ENCODE measurements at places on chromosomes 13 and 19.
A peak's percentile ranks its signal among the peaks of the same experiment; 100 is the strongest.

- no peak for DNase-seq
Measured at GRCh38 chr19:24052811-24053210, 34.2 kb upstream of the ZNF254 start.

- DNase-seq = no peak
Measured at GRCh38 chr13:101612735-101613134, 160.3 kb downstream of the ITGBL1 start.

- no peak for DNase-seq
Measured at GRCh38 chr13:101784313-101784712, 331.8 kb downstream of the ITGBL1 start.

DNA sequence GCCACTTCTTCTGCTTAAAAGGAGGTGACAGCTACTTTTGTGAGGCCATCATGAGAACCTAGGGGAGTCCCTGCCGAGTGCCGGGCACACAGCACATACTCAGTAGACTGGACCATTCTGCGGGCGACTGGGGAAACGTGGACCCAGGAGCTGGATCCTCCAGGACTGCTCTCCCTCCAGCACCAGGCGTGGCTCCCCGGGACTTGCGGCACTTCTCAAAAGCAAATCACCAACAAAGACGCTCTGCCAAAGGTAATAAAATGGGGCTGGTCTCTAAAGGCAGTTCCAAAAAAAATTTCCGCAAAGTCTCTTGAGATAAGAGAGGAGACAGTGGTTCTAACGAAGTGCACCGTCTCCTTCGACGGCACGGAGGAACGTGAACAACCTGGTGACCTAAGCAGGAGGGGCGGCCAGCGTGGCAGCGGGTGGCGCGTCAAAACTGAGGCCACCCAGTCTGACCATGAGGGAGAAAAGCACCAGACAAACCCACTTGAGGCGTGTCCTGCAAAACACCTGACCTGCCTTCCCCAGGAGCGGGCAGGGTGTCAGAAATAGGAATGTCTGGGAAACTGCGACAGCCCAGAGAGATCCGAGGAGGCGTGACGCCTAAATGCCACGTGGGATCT is 1.4 kb upstream of the TMPRSS9 start:
- DNase-seq = no peak

- no peak for DNase-seq
Measured at GRCh38 chr19:590750-591098, 1.0 kb downstream of the HCN2 start.

DNA sequence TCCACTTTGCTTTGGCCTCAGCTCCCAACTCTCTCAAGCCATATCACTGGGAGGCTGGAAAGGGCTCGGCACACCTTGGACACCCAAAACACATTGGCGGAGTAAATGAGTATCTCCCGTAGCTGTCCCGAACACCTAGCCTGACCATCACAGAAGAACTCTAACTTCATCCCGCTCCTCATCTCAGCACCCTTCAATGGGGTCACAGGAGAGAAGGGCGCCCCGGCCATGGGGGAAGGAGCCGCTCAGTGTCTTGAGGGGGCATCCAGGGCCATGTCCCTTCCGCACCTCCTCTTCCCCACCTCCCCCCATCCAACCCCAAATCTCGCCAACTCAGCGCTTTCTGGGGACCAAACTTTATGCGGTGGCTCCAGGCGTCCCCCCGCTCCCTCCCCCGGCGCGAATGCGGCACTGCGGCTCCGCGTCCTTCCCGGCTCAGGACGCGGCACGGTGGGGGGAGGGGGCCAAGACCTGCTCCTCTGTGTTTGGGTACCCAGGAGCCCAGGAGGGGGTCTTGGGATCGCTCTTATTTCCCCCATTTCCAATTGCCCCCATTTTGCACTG is 3.0 kb downstream of the KCNC3 start:
- no peak for DNase-seq

DNA sequence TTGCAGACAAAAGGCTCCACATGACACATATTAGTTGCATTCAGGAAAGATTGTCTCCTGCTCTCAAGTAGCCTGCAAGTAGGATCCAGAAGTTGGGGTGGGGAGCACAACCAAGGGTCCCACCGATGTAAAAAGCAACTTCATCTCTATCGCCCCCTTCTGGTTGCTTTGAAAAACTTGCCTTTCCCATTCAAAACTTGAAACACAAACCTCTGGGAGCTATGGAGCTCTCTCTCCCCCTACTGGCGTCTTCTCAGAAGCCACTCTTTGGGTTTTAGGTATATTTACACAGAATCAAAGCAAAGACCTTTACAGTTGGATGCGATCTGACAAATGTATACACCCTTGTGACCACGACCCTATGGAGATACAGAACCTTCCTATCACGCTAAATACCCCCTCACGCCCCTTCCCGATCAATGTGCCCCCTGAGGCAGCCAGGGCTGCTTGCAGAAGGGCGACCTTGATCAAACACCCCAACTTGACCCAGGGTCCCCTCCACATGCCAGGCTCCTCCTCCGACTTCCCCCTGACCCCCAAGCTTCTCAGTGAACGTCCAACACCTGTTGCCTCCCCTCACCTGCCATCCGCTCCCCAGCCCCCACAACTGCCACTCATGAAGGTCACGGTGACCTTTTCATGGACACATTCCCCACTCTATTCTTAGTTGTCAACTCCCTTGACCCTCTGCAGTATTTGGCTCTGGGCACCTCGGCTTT is 10.1 kb downstream of the NOSIP start:
- DNase-seq = no peak

DNA sequence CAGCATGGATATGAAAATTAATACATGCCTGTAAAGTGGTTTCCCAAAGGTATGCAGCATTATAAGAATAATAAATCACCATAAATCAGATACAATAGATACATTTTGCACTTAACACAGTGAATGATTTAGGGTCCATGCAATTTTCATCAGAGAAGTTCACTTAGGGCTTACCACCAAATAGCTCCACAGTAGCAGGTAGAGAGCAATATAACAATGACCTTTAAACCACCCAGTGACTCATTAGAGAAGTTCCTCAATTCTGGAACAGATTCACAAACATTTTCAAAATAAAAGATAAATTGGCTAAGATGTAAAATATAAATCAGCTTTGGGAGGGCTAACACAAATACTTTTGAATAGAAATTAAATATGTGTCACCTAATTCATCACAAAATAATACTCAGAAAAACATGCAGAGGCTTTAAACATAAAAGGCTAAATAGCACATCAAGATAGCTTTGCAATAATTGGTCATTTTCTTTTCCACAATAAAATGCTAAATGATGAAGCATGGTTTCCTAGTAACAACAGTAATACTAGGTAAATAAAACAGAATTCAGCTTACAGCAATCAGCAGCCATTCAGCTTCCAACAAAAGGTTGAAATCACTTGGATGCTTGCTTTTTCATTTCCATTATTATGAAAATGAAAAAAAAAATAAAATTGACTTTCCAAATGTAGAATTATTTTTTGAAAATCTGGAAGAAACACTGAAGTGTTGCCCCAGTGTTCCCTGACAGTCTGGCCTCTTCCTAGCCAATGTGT is 84.3 kb upstream of the NBEA start:
- DNase-seq = no peak

- no peak for DNase-seq
Measured at GRCh38 chr13:42625611-42626010, 51.7 kb downstream of the TNFSF11 start.

DNA sequence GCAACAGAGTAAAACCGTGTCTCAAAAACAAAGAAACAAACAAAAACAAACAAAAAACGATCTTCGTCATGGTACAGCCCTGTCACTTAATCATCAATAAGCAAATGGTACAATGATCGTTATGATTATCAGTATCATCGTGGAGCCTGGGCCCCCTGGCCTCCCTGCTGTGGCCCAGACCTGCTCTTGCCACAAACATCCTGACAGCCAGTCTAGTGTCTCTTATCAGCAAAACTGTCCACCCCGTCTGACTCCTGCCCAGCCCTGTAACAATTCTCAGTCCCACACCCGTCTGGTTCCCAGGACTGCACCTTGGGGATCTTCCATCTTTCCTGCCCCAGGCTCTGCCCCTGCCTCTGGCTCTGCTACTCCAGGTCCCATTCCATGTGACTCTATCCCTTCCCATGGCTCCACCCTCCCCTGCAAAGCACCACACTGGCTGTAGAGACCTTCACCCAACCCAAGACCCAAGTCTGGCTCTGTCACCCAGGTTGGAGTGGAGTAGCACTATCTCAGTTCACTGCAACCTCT is 5.7 kb downstream of the ZNF653 start:
- no peak for DNase-seq

- peak; percentile 89 for DNase-seq
Measured at GRCh38 chr19:49593233-49594113, 2.5 kb downstream of the PRR12 start.

Data from stimulated activated CD4-positive, alpha-beta T cell treated with anti-CD3 and anti-CD28 coated beads, Interleukin-15, amount 100 ng/mL, for 1 hour (primary cell).